SJCRH30 (cell line): ENCODE measurements at places on chromosomes 5 and 9. TPM values are rescaled to one million over a fixed set of nuclear protein-coding genes. Genes with fewer than 3 reads are reported as not detected.

The ANGPTL2 gene
- 21.1 and 21.3 TPM in 2 replicates for total RNA-seq

The SLC36A3 gene
- not detected in 2 replicates for total RNA-seq

The NUTM2F gene
- total RNA-seq, result not detected in 2 replicates

The TMEM174 gene
- not detected in 2 replicates for total RNA-seq

The RASEF gene
- 10.5 and 12.6 TPM in 2 replicates for total RNA-seq

The ZNF454 gene
- total RNA-seq, result not detected in 2 replicates

The CDC20B gene
- total RNA-seq, result 0.02 TPM in 1 of 2 replicates, not detected in the other

The PPP2CA gene
- total RNA-seq, result 163 and 179 TPM in 2 replicates

DNA sequence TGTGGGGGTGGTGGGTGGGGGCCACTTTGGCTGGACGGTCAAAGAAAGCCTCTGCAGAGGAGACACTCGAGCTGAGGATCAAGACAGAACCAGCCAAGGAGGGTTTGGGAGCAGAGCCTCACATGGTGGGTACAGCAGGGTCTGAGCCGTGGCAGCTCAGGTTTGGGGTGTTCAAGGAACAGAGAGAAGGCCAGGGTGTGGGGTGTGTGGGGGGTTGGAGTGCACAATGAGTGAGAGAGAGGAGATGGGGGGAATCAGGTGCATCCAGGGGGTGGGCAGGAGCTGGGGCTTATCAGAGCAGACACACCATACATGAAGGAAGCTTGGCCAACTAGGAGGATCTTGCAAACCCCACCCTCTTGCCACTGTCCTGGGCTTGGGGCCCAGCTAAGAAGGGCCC, 140.0 kb downstream of the NSG2 start:
- DNase-seq, result no peak

- DNase-seq, result no peak
Measured at GRCh38 chr5:156826150-156826549, 23.9 kb upstream of the PPP1R2B start.

GRCh38 chr5:177553671-177554429, 513 bp downstream of the FAM193B start:
- peak; percentile 58 for DNase-seq

GRCh38 chr9:2913026-2913425, 69.1 kb upstream of the PUM3 start:
- DNase-seq, result no peak

DNA sequence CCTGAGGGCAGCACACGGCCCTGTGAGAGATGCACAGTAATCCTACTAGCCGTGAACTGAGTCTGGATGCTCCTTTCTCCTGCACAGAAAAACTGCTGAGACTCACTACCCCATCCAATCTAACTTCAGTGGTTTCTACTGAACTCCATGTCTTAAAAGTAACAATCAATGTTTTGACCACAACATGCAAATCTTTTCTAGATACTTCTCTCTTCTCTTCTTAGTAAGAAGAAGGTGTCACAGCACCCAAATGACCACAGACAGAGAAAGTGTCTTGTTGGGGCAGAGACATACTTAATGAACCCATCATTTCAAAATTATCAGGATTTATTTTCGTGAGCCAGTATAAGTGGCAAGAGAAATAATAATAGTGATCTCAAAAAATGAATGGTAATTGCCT, 285.8 kb upstream of the MEF2C start:
- no peak for DNase-seq

DNA sequence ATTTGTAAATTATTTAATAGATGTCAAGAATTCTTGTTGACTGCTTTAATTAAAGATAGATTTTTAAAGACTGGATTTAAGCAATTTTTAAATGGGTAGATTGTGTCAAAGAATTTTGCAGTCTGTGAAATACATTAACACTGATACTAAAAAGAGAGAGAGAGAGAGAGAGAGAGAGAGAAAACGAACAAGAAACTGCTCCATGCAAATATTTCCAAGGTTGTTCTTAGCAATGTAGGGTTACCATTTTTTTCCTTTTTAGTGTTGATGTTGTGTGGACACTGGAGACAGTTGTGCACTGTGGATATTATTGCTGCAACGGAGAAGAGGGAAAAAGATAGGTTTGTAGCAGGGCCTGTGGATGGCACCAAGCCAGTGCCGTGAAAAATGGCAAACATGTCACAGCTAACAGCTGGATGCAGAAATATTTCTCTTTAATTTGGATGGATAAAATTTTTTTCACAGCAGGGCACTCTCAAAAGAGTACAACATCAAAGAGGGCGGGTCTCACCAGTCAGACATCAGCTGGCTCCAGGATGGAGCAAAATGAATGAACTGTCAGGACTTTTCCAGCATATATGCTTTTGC, 58.2 kb downstream of the PRDM6 start:
- DNase-seq, result no peak

DNA sequence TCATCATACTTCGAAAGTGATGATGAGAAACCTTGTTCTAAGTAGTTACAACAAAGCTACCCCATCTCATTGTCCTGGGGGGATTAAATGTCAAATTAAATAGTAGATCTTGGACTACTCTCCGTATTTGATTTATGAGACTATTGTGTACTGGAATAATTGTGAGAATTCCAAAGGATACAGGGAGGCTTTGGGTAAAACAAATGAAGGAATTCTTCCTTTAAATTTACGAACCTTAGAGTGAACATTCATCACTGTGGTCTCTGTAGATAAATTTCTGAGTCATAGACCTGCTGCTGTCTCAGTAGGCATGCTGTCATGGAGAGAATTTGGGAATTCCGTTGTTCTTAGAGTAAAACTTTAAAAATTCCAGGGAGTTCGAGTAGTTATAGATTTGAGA, 836.2 kb downstream of the DNAH5 start:
- DNase-seq, result no peak

DNA sequence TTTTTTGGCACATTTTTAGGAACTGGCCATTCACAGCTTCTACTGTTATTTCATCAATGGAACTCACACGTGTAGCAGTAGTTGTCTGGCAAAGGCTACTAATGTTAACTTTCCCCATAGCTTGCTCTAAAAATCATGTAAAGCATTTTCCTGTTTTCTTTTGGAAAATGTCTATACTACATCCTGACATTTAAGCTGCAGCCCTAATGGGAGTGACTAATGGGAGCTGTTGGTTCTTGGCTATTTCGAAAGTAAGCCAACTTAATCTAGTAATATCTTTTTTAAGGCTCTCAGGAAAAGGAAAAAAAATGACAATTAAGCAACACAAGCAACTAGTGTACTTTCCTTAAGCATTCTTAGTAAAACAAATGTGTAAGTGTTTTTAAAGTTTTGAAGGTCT, 169.2 kb downstream of the SLC12A2 start:
- DNase-seq, result no peak

DNA sequence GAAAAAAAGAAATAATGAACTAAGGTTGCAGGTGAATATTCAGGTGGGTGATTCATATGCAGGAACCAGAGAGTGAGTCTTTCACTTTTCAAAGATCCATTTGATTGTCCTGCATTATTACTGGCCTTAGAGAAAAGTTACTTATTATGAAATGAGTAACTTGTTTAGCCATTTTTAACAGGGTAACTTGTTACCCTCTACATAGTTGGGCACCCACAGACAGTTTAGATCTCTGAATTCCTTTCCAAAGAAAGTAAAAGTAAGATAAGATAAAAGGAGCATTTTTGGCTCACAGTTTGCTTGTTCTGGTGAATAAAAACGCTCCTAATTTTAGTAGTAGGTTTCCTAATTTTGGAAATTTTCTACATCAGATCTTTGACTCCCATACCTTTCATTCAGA, 54.1 kb upstream of the DAB2 start:
- no peak for DNase-seq

DNA sequence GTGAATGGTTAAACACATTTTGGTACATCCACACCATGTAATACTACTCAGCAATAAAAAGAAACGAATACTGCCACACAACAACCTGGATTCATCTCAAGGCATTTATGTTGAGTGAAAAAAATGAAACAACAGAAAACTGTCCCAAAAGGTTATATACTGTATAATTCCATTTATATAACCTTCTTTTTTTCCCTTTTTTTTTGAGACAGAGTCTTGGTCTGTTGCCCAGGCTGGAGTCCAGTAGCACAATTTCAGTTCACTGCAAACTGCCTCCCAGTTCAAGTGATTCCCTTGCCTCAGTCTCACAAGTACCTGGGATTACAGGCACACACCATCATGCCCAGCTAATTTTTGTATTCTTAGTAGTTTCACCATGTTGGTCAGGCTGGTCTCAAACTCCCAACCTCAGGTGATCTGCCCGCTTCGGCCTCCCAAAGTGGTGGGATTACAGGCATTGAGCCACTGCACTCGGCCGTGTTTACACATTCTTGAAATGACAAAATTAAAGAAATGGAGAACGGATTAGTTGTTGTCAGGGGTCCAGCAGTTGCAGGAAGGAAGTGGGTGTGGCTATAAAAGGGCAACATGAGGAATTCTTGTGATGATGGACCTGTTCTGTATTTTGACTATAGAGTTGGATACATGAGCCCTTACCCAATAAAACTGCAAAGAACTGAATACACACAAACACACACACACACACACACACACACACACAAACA, 17.4 kb downstream of the PPP6C start:
- no peak for DNase-seq
